ENCODE measurements at places on chromosomes 5 and 9. TPM values are rescaled to one million over a fixed set of nuclear protein-coding genes. Genes with fewer than 3 reads are reported as not detected.

- no peak for DNase-seq
- H3K27ac ChIP-seq = no peak overlapping the region
- no peaks in the 10 kb centered on the region for H3K27me3 ChIP-seq
- peaks cover 15% of the 10 kb centered on the region for H3K36me3 ChIP-seq
- H3K4me1 ChIP-seq = peaks cover 13% of the 10 kb centered on the region
Measured at GRCh38 chr5:96999856-97000255, 64.0 kb downstream of the LNPEP start.

Gene GPR151
- total RNA-seq = not detected

DNA sequence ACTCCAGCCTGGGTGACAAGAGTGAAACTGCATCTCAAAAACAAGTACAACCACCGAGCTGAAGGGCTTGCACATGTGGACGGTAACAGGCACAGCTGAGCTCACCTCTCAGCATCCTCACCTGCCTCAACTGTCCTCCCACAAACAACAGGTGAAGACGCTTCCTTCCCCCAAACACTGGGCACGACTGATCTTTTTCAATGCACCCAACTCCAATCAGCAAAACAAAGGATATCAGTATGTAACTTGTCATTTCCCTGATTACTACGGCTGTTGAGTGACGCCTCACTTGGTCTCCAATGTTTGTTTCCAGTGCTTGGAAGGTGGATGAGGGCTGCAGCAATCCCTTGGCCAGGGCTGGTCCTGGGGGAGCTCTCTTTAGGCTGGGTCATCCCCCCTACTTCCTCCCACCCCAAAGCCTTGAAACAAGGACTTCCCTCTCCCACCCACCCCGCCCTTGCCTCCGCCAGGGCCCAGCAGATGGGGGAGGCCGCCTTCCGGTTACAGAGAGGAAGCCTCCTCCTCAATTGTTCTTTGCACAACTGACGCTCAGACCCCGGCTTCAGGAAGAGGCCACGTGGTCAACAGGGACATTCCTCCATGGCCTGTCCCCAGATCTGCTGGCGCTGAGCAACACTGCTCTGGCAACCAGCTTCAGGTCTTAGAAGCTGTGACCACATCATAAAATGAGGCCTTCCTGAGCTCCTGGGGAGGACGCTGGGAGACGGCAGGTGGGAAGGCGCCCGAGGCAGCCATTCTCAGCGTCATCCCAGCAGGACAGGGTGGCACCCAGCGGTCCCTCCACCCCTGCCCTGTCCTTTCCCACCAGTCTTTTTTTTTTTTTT lies 5.9 kb downstream of the FAM78A start:
- H3K4me3 ChIP-seq = peak overlapping the region; percentile 99
- H3K27me3 ChIP-seq = no peaks in the 10 kb centered on the region
- H3K27ac ChIP-seq = peak overlapping the region; percentile 97
- peaks cover 41% of the 10 kb centered on the region for H3K36me3 ChIP-seq

DNA sequence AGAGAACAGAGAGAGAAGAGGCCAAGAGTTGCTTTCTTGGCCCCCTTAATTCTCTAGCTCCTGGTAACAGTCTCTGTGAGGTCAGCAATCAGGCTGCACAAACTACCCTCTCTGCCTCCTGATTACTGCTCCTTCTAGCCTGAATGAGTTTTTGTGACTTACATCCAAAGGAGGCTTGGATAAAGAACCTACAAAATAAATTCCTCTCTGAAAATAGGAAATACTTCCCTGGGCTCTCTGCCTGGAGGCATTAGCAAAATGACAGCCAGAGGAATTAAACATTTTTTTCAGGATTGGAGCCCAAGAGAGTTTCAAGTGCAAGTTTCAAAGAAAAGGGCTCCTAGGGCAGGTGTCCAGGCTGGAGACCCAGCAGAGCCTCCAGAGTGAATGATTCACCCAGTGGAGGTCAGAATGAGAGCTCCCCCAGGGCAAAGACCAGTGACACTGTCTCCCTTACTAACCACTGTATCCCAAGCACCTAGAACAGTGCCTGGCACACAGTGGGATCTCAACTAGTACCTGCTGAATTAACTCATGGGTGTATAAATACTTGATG lies 162.5 kb downstream of the SPOCK1 start:
- H3K4me1 ChIP-seq = no peaks in the 10 kb centered on the region
- no peaks in the 10 kb centered on the region for H3K36me3 ChIP-seq
- no peak for DNase-seq
- no peak overlapping the region for H3K27ac ChIP-seq
- H3K4me3 ChIP-seq = no peak overlapping the region

Gene TMC1
- total RNA-seq = not detected

Gene BICD2
- total RNA-seq = 16.5 TPM

DNA sequence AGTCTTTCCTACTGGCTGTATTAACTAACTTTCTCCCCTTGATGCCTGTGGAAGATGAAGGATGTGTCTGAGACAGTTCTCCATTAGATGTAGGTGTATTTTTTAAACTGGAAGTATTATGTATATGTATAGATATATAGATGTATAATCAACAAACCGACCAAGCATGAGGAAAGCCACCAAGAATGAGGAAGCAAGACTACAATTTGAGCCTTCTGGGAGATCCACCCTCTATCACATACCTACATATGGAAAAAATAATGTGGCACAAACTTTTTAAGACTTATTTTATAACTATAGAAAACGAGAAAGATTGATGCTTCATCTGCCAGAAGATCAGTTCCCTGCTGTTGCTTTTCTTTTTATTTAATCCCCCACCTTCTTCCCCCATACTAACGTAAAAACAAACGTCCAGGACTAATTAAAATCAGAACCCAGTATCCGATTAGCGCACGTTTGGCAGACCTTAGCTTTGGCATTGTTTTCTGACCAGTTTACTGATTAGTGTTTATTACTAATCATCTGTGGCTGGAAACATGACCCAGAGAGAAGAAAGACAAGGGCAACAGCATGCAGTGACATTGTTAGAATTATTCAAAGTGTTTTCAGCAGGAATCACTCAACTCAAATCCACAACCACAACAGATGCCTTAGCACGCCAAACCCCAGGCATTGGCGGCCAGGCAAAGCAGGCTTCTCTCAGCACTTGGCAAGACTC lies 490.2 kb downstream of the EBF1 start:
- H3K4me3 ChIP-seq = no peak overlapping the region
- no peak overlapping the region for H3K27ac ChIP-seq
- DNase-seq = no peak
- no peaks in the 10 kb centered on the region for H3K4me1 ChIP-seq

GRCh38 chr9:91187965-91188344 lies 173.8 kb downstream of the AUH start:
- H3K4me3 ChIP-seq = no peak overlapping the region
- H3K27me3 ChIP-seq = no peaks in the 10 kb centered on the region
- peaks cover 9% of the 10 kb centered on the region for H3K36me3 ChIP-seq
- peak; percentile 4 for DNase-seq

Gene SMIM33
- total RNA-seq = 1.5 TPM

GRCh38 chr5:112647428-112647827 lies 90.3 kb upstream of the APC start:
- no peak for DNase-seq
- H3K36me3 ChIP-seq = no peaks in the 10 kb centered on the region
- H3K27ac ChIP-seq = no peak overlapping the region
- H3K4me3 ChIP-seq = no peak overlapping the region
- no peaks in the 10 kb centered on the region for H3K4me1 ChIP-seq

- no peak overlapping the region for H3K27ac ChIP-seq
- no peak overlapping the region for H3K4me3 ChIP-seq
- no peak for DNase-seq
- H3K36me3 ChIP-seq = no peaks in the 10 kb centered on the region
- H3K4me1 ChIP-seq = no peaks in the 10 kb centered on the region
Measured at GRCh38 chr5:172556971-172557461, 84.0 kb upstream of the NEURL1B start.

Gene CCNO
- not detected for total RNA-seq

DNA sequence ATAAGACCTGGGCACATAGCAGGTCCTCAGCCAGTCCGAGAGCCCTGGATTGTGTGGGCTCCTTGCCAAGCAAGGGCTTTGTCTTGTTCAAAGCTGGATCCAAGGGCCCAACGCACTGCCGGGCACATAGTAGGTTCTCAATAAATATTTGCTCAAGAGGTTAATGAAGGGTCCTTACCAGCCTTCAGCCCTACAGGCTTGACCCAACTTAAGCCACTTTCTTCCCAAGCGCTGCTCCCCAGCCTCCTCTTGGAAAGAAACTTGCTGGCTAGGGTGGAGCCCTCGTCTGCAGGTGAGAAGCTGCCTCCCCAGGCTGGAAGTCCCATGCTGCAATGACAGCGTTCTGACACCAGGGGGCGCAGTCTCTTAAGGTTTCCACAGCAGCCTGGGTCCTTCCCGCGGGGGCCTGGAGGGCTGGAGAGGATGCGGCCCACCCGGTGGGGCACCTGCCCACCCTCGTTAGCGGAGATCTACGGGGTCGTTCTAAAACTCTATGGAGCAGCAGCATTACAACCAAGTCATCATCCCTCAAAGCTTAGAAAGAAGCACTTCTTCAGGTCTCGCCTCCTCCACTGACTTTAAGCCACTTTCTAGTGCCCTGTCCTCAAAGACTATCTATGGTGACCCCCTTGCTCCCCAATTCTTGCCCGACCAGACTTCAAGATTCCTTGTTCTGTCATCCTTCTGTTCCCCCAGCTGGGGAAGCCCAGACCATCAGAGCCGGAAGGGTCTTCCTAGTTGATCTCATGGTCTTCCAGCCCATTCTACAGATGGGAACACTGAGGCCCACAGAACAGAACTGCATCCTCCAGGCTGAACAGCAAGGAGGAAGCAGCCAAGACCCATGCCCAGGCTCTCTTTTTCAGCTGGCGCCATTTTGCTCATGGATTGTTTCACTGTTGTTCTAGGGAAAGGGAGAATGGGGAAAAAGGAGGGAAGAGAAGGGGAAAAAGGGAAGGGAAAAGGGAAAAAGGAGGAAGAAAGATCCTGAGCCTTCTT lies 115.4 kb downstream of the LHX2 start:
- H3K27ac ChIP-seq = no peak overlapping the region
- peaks cover 4% of the 10 kb centered on the region for H3K4me1 ChIP-seq

- no peak overlapping the region for H3K27ac ChIP-seq
- H3K36me3 ChIP-seq = peaks cover 2% of the 10 kb centered on the region
- no peaks in the 10 kb centered on the region for H3K27me3 ChIP-seq
- peaks cover 63% of the 10 kb centered on the region for H3K4me1 ChIP-seq
- no peak for DNase-seq
Measured at GRCh38 chr9:77946969-77947620, 84.5 kb downstream of the GNAQ start.

DNA sequence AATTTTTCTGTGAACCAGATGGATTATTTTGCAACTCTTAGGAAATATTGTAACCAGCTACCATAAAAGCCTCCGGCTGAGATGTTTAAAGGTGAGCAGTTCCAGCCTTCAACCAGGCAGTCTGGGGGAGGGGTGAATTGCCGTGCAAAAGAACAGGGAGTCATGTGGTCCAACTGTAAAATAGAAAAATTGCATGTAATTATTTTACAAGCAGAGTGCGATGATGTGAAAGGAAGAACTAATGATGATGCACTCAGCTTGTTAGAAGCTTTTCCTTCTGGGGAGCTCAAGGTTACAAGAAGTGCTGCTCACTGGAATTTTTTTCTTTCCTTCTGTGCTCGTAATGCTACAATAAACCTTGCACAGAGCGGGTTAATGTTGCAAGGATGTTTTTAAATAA lies 188.7 kb upstream of the ITGA1 start:
- H3K27ac ChIP-seq = no peak overlapping the region
- H3K36me3 ChIP-seq = no peaks in the 10 kb centered on the region
- no peaks in the 10 kb centered on the region for H3K27me3 ChIP-seq
- H3K4me1 ChIP-seq = no peaks in the 10 kb centered on the region

- H3K4me1 ChIP-seq = no peaks in the 10 kb centered on the region
- peaks cover 23% of the 10 kb centered on the region for H3K27me3 ChIP-seq
- no peaks in the 10 kb centered on the region for H3K36me3 ChIP-seq
- no peak overlapping the region for H3K4me3 ChIP-seq
- no peak for DNase-seq
Measured at GRCh38 chr9:88816141-88816540, 175.1 kb upstream of the S1PR3 start.

DNA sequence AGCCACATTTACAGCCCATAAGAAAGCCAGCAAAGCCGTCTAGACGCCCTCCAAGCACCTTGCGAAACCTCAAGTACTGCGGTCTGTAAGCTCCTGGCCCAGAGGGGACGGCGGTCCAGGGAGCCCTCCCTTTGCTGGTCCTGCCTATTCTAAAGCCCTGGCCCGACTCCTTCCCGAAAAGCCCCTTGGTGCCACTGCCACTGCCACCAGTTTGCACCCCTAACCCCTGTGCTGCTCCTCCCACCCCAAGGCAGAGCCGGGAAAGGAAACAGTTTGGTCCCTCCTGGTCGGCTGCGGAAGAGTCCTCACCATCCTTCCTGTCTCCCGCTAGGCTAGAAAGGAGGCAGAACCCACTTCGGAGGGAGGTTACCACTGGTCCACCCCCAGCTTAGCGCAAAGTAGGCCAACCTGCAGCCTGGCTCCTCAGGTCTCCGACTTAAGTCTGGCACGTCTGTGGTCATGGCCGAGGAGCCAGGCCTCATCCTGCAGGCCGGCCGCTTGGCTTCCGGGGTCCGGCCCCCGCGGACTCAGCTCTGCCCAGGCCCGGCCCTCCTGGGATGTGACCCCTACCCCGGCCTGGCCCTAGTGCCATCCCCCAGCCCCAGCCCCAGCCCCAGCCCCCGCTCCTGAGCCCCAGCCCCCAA lies 916 bp downstream of the TOR1A start:
- no peaks in the 10 kb centered on the region for H3K27me3 ChIP-seq
- peak overlapping the region; percentile 81 for H3K4me3 ChIP-seq
- H3K27ac ChIP-seq = peak overlapping the region; percentile 73
- H3K4me1 ChIP-seq = peaks cover 13% of the 10 kb centered on the region

- peak overlapping the region; percentile 1 for H3K4me3 ChIP-seq
- H3K4me1 ChIP-seq = no peaks in the 10 kb centered on the region
- no peaks in the 10 kb centered on the region for H3K27me3 ChIP-seq
- peaks cover 2% of the 10 kb centered on the region for H3K36me3 ChIP-seq
- peak; percentile 17 for DNase-seq
Measured at GRCh38 chr5:98839469-98840383, 66.3 kb downstream of the RGMB start.

Gene GNPDA1
- 55.8 TPM for total RNA-seq

DNA sequence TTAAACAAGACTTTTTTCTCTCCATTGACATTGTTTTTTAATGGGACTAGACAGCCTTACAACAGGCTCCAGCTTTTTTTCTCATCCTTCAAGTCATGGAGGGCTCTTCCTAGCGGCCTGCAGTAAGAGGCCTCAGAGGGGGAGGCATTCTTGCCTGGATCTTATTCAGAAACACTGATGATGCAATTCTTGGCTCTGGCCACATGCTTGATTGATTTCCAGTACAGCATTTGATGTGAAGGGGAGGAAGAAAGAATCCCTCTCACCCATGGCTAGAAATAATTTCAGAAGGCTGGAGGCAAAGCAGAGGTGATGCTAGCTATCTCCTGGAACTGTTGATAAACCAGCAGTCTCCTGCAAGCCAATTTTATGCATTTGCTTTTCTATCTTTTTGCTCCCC lies 324.8 kb downstream of the PRELID2 start:
- no peaks in the 10 kb centered on the region for H3K4me1 ChIP-seq
- H3K36me3 ChIP-seq = no peaks in the 10 kb centered on the region
- H3K27me3 ChIP-seq = no peaks in the 10 kb centered on the region
- H3K27ac ChIP-seq = no peak overlapping the region

Measured in activated CD4-positive, alpha-beta memory T cell treated with anti-CD3 and anti-CD28 coated beads for 36 hours (primary cell).